Caki2 (cell line): ENCODE measurements at places on chromosomes 6 and 20. TPM values are rescaled to one million over a fixed set of nuclear protein-coding genes. Genes with fewer than 3 reads are reported as not detected.

DNA sequence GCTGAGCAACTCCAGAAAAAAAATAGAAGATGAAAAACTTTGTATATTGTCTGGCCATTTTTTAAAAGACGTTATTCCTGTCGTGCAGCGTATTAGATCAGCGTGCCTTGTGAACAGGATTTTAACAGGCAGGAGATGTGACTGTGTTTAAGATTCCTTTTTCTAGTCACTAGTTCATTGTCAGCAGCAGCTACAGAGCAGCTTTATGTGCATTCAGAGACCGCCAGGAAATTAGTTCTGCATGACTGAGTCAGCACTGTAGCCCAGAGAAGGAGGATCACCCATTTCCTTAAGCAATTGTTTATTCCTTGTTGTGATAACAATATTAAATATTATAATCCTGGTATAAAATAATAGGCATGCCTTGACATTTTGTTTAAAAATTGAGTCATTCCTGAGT is 75.4 kb upstream of the ADGRB3 start:
- DNase-seq, result peak; percentile 10

Gene HDAC2
- 109 and 133 TPM in 2 replicates for total RNA-seq

Gene PLA2G7
- 0.44 TPM in 1 of 2 replicates, not detected in the other for total RNA-seq

Gene ALDH8A1
- 0.20 TPM in 1 of 2 replicates, not detected in the other for total RNA-seq

- peak; percentile 58 for DNase-seq
These were observed 1.1 kb upstream of the SYTL3 start for GRCh38 chr6:158648682-158649131.

Gene HLA-DRB5
- total RNA-seq, result not detected in 2 replicates

DNA sequence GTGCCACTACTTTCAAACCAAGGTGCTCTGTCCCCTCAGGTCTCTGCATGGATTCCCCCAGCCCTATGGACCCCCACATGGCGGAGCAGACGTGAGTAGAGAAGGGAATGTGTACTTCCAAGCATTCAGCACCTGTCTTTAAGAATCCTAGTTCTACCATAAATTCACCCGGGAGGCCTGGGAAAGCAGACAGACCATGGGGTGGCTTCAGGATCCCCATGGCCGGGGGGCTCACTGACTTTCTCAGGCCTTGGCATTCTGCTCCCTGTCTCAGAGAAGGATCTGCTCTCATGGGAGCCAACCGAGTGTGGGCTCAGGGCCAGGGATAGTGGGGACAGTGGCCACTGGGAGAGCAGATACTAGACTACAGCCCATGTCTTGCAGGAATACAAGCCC is 2.3 kb downstream of the CDC25B start:
- no peak for DNase-seq

Gene GLP1R
- not detected in 2 replicates for total RNA-seq

DNA sequence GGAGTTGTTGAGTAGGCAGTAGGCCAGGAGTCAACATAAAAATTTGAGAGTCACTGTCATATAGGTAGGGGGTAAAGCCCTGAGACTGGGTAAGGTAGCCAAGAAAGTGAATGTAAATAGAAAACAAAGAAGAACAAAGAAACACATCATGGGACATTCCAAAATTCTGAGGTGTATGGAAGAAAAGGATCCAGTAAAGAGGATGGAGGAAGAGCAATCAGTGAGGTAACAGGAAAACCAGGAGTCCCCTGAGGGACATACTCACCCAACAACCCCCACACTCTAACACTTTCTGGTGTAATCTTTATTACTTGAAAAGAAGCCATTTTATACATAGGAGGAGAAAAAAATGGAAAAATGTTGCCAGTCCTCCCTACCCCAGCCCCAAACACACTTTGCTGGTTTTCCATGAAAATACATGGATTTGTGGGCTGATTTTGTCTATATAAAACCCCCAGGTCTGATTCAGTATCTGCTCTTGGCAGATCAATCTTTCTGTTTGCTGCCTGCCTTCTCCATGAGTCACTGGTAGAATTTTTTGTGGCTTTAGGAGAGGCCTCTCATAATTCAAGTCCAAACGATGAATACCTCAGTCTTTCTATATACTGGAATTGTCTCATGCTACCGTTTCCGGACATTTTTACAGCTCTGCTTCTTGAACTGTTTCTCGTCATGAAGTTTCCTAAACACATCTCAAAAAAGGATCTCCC is 271.4 kb upstream of the MAN1A1 start:
- no peak for DNase-seq

DNA sequence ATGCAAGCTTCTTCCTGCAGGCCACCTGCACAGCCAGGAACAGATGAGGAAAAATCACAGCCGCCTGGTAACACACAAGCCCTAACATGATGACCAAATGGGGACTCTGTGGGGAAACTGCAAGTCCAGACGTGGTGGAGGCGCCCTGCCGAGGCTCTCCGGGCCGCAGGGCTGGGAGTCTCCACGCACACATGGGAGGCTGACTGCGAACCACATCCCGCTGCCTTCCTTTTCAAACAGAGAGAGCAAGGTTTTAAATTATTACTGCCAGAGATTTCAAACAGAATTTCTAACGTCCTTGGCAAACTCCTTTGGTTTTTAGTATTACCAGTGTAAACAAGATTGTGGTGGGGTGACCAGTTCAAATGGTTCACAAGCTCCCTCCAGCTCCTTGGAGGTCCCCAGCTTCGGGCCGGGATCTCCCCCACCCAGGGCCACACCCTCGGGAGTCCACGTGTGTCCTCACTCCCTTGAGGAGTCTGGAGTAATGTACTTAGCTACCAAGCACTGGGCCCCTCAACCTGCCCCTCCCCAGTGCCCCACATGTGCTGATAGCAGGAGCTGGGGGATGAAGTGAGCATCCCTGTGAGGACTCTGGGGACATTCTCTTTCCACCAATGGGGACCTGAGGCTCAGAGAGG is 252.7 kb downstream of the TAF4 start:
- DNase-seq, result no peak

Gene CST4
- 16.1 and 28.3 TPM in 2 replicates for total RNA-seq

- no peak for DNase-seq
These were observed 402.0 kb downstream of the MAFB start for GRCh38 chr20:40286975-40287531.

- no peak for DNase-seq
These were observed 33.3 kb upstream of the TXLNB start for GRCh38 chr6:139325125-139325524.
